ENCODE measurements at places on chromosomes 2 and 18. TPM values are rescaled to one million over a fixed set of nuclear protein-coding genes. Genes with fewer than 3 reads are reported as not detected.

DNA sequence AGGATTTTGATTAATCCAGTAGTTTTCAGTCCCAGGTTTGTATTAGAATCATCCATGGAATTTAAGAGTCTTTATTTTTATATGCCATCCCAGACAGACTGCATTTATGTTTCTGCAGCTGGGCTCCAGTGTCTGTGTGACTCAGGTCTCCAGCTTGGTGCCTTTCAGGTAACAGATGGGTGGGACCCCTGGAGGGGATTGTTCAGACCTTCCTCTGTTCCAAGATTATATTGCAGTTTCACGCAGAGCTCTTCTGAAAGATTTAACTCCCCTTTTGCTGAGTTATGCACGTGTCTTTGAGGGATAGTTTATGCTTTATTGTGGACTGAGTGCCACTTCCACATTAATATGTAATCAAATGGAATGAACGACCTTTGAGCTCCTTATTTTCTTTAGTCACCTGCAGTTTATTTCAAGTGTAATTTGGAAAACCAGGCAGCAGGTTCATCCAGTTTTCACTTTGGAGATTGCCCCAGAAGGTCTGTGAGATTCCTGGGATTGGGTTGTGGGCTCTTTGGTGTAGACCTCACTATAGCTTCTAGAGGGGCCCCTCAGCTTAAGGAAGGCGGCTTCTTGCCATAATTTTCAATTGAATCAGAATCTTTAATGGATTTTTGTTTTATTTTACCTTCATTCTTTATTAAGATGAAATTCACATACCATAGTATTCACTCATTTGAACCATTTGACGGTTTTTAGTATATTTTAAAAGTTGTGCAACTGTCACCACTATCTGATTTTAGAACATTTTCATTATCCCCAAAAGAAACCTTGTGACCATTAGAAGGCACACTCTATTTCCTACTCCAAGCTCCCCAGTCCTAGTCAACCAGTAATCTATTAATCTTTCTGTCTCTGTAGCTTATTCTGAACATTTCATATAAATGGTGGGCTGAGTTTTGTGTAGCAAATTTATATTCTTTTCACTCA, 135.0 kb downstream of the WDSUB1 start:
- DNase-seq: no peak

DNA sequence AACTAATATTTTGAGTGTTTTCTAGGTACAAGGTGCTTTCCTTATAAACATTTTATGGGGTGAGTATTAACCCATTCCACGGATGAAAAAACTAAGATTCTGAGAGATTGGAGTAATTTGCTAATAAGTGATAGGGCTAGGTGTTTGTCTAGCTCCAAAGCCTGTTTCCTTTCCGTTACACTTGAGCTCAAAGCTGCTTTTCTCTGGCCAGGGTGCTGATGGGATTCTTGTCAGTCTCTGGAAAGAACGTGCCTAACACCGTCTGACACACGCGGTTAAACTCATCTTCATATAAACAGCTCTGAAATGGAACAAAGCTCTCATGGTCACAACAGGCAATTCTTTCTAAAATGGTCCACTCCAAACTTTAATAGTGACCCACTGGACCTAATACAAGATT, 2.0 kb upstream of the ANKRD29 start:
- DNase-seq: no peak

- no peak for DNase-seq
Observed at GRCh38 chr2:85599468-85600234, 2.8 kb downstream of the TMEM150A start.

- no peak for DNase-seq
Observed at GRCh38 chr2:7083580-7084509, 166.6 kb downstream of the RNF144A start.

DNA sequence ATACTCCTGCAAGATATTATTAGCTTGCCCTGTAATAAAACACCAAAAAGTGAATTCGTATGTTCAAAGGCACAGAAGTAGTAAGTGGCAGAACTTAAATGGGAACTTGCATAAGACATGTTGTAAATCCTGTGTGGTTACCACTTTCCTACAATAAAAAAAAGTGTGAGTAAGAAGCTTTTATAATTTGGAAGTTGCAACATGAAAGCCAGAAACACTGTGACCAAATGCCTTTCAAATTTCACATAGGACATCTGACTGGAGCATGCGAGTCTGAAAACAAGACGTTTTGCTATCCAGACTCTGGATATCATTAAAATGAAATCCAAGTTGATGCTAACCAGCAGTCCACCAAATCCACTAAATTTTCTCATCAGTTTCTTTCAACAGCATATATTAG, 886.2 kb upstream of the NRXN1 start:
- DNase-seq: peak; percentile 79

Gene RGPD3
- total RNA-seq: 4.1 TPM

Gene CWC22
- total RNA-seq: 12.0 TPM

Gene ANKRD53
- total RNA-seq: not detected

Gene SAG
- 14.7 TPM for total RNA-seq

Gene STARD6
- 0.96 TPM for total RNA-seq

Measured in umbilical cord (tissue), 2 donors.